ENCODE measurements at places on chromosomes 4 and X.

- H3K27me3 ChIP-seq = no peaks in the 10 kb centered on the region
- no peak overlapping the region for H3K4me3 ChIP-seq
- H3K36me3 ChIP-seq = no peaks in the 10 kb centered on the region
Observed at GRCh38 chr4:104940927-104941326, 205.7 kb upstream of the TET2 start.

GRCh38 chrX:18582910-18583493, 88.9 kb downstream of the RS1 start:
- H3K27ac ChIP-seq = no peak overlapping the region
- DNase-seq = no peak
- peaks cover 3% of the 10 kb centered on the region for H3K36me3 ChIP-seq

GRCh38 chr4:164731827-164732474, 22.0 kb upstream of the SMIM31 start:
- no peaks in the 10 kb centered on the region for H3K4me1 ChIP-seq
- peak; percentile 64 for DNase-seq
- no peaks in the 10 kb centered on the region for H3K27me3 ChIP-seq
- no peak overlapping the region for H3K4me3 ChIP-seq

GRCh38 chr4:48255959-48256342, 13.7 kb downstream of the TEC start:
- no peak overlapping the region for H3K27ac ChIP-seq
- H3K4me1 ChIP-seq = peaks cover 12% of the 10 kb centered on the region
- no peak overlapping the region for H3K4me3 ChIP-seq
- no peak for DNase-seq

DNA sequence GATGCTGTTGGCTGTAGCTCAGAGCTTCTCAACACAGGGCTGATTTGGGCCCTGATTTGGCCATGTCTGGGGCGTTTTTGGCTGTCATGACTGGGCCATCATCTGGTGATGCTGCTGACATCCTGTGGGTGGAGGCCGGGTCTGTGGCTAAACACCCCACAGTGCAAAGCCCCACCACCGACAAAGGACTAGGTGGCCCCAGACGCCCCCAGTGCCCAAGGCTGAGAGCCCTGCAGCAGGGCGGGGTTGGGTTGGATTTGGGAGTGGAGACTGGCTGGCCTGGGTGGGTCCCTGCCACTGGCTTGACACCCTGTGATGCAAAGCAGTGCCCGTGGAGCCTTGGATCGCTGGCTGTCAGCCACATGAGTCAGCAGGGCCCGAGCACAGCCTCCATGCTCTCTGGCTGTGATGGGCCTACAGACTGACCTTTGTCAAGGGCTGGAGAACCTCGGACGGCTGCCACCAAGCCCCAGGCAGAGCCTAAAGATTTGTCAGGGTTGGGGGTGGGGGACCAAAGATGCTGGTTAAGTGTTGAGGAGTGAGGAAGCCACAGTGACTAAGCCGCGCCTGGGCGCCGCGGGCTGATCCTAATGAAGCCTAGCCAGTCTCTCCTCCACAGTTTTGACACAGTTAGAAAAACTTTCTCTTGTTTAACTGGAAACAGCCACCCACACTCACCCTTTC, 28.3 kb downstream of the CYTL1 start:
- H3K4me1 ChIP-seq = peaks cover 18% of the 10 kb centered on the region
- no peaks in the 10 kb centered on the region for H3K27me3 ChIP-seq
- DNase-seq = peak; percentile 98

GRCh38 chr4:161403781-161404180, 760.0 kb downstream of the FSTL5 start:
- H3K4me3 ChIP-seq = no peak overlapping the region
- no peaks in the 10 kb centered on the region for H3K4me1 ChIP-seq
- no peak for DNase-seq
- H3K27me3 ChIP-seq = no peaks in the 10 kb centered on the region
- no peak overlapping the region for H3K27ac ChIP-seq

GRCh38 chr4:30882995-30883675, 163.0 kb downstream of the PCDH7 start:
- DNase-seq = no peak
- no peak overlapping the region for H3K4me3 ChIP-seq
- H3K27me3 ChIP-seq = no peaks in the 10 kb centered on the region
- H3K36me3 ChIP-seq = no peaks in the 10 kb centered on the region

- no peak overlapping the region for H3K4me3 ChIP-seq
- peak; percentile 44 for DNase-seq
- H3K27ac ChIP-seq = peak overlapping the region; percentile 17
- H3K4me1 ChIP-seq = peaks cover 11% of the 10 kb centered on the region
- no peaks in the 10 kb centered on the region for H3K36me3 ChIP-seq
Observed at GRCh38 chrX:52923781-52924241, 26.7 kb downstream of the FAM156B start.

DNA sequence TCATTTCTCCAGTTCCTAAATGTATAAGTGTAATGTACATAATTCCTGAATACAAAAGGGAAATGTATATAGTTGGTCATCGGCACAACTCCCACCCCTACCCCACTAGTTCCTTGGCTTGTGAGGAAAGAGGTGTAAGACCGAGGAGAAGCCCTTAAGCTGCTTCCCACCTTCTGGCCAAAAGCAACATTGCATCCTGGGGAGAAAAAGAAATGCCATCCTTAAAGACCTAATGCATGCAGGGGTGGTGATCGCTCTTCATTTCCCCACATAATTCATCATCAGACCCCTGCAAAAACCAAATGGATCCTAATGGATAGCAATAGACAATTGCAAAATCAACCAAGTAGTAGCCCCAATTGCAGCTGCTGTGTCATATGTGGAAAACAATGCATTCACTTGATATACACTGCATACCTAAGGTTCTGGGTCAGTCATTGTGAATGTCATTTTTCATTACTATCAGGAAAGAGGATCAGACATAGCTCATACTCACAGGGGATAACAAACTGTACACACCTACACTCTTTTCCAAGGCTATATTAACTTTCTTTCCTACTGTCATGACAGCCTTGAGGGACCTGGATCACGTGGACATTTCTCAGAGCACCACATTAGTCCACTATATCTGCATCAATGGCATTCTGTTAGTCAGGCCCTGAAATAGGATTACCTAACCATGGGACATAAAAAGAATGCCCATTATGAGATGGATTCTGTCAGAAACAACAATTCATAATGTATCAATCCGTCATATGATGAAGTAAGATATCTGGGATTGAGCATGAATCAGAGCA, 31.7 kb upstream of the NFXL1 start:
- no peaks in the 10 kb centered on the region for H3K36me3 ChIP-seq
- no peak overlapping the region for H3K4me3 ChIP-seq
- H3K27me3 ChIP-seq = peaks cover 3% of the 10 kb centered on the region
- no peak overlapping the region for H3K27ac ChIP-seq
- no peaks in the 10 kb centered on the region for H3K4me1 ChIP-seq

GRCh38 chr4:172188248-172188988, 375.2 kb downstream of the GALNTL6 start:
- no peaks in the 10 kb centered on the region for H3K4me1 ChIP-seq
- H3K27ac ChIP-seq = no peak overlapping the region
- DNase-seq = no peak

GRCh38 chr4:168893807-168894206, 116.2 kb downstream of the CBR4 start:
- DNase-seq = no peak
- H3K36me3 ChIP-seq = peaks cover 94% of the 10 kb centered on the region
- no peaks in the 10 kb centered on the region for H3K27me3 ChIP-seq
- peak overlapping the region; percentile 7 for H3K27ac ChIP-seq
- H3K4me1 ChIP-seq = no peaks in the 10 kb centered on the region

GRCh38 chr4:106116025-106116424, 200.0 kb downstream of the TBCK start:
- H3K27me3 ChIP-seq = no peaks in the 10 kb centered on the region
- H3K4me3 ChIP-seq = no peak overlapping the region
- no peak overlapping the region for H3K27ac ChIP-seq
- peaks cover 5% of the 10 kb centered on the region for H3K36me3 ChIP-seq
- H3K4me1 ChIP-seq = no peaks in the 10 kb centered on the region

DNA sequence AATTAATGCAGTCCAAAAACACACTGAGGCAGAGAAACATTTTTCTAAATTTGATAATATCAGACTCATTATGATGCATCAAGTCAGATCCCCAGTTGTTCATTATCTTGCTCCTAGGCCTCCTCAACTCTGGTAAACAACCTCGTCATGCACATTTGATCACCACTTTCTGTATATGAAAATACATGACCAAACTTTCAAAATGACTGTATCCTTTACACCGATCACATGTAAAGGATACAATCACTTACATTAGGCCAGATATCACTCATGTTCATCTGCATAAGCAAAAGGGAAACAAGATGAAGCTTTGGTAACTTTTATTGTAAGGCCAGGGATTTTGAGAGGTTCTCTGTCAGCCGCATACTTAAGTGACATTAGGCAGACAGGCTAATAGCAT, 99.4 kb upstream of the IL1RAPL1 start:
- H3K27ac ChIP-seq = no peak overlapping the region
- DNase-seq = no peak
- no peaks in the 10 kb centered on the region for H3K4me1 ChIP-seq
- H3K27me3 ChIP-seq = no peaks in the 10 kb centered on the region
- H3K4me3 ChIP-seq = no peak overlapping the region

GRCh38 chr4:128349921-128350320, 62.3 kb upstream of the PGRMC2 start:
- H3K27me3 ChIP-seq = no peaks in the 10 kb centered on the region
- no peaks in the 10 kb centered on the region for H3K36me3 ChIP-seq
- H3K27ac ChIP-seq = peak overlapping the region; percentile 24
- peaks cover 38% of the 10 kb centered on the region for H3K4me1 ChIP-seq
- no peak overlapping the region for H3K4me3 ChIP-seq
- no peak for DNase-seq

DNA sequence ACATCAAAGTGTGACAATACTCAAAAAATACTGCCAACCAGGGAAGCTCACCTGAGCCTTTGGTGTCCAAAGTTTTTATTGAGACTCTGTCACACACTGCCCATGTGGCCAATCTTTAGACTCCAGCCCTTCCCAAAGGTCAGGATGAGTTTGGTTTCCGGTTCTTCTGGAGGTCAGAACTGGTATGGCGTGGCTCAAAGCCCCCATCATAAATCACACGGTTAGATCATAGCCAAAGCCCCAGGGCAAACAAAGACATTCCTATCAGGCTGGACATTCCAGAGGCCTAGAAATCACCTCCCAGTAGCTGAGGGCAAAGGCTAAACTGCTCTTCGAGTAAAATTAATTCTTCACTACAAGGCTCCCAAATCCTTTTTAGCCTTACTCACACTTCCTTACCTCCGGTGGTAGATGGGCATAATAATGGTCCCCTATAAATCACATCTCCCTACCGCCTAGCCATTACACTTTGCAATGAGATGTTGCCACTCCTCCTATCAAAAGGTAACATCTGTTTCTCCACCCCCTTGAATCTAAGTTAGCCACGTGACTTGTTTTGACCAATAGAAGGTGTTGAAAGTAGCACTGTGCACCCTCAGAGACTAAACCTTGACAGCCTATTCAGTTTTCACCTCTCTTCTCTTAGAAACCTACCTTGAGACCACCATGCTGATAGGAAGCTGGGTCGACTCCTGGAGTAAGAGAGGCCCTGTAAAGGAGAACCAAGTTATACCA, 137.8 kb upstream of the DUSP21 start:
- no peak overlapping the region for H3K27ac ChIP-seq
- H3K4me3 ChIP-seq = no peak overlapping the region
- DNase-seq = no peak

- H3K36me3 ChIP-seq = no peaks in the 10 kb centered on the region
- DNase-seq = no peak
- H3K4me3 ChIP-seq = no peak overlapping the region
Observed at GRCh38 chr4:45062935-45063545, 336.7 kb upstream of the GNPDA2 start.

DNA sequence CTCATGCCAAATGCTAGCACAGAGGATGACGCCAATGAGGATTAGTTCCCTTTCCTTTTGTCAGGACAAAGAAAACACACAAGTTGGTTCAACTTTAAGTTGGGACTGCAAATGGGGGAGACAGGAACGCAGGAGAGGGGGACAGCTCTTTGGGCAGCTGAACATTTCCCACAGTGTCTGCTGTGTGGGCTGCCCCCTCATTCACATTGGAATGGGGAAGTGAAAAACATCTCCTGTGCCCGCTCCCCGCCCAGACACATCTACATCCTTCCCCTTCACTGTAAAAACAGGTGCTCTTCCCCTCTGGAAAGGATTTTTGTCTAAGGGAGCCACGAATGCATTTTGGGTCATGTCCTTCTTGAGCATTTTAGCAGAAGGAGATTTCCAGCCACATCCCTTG, 44.5 kb upstream of the TBC1D9 start:
- no peak overlapping the region for H3K4me3 ChIP-seq
- no peak for DNase-seq
- H3K4me1 ChIP-seq = no peaks in the 10 kb centered on the region
- no peaks in the 10 kb centered on the region for H3K36me3 ChIP-seq
- no peaks in the 10 kb centered on the region for H3K27me3 ChIP-seq

Measured in osteoblast (primary cell).